Hindlimb muscle (tissue), 1 donor: ENCODE measurements at places on chromosomes 3 and 15. TPM values are rescaled to one million over a fixed set of nuclear protein-coding genes. Genes with fewer than 3 reads are reported as not detected.

GP9 gene
- polyA plus RNA-seq = 0.30 TPM

GRCh38 chr3:172262991-172263608 lies 185.2 kb downstream of the GHSR start:
- no peak for DNase-seq

- DNase-seq = no peak
Observed at GRCh38 chr15:34691034-34691433, 63.8 kb downstream of the GJD2 start.

DNA sequence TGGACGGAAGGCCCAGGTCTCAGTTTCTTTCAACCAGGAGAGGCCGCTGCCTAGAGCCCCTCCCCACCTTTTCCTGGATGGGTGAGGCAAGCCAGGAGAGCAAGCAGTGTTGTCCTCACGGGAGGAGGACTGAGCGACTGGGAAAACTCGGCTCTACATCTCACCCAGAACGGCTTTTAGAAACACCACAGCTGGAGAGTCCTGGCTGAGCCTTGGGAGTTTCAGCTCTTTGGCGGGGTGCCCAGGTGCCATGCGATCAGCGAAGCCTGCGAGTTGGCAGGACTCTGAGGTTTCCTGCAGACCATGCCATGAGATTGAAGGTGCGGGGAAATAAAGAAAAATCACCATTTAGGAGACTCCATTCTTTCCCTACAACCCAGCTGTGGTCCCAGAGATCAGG lies 26.0 kb downstream of the PPCDC start:
- DNase-seq = peak; percentile 36

DNA sequence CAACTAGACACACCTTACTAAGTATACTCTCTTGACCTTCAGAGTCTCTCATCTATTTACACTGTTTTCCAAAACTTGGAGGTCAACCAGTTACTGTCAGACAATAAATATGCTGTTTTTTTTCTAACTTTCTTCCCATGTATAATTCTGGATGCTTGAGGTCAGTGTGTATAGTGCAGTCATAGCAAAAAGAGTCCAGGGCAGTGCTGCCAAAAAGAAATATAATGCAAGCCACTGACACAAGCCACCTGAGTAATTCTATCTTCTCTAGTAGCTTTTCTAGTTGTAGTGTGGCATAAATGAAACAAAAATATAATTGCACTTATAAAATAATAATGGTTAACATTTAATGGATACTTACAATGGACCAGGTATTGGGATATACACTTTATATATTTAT lies 21.6 kb downstream of the GADL1 start:
- DNase-seq = no peak
